Natural killer cell treated with Interleukin-12 subunit alpha and Interleukin-12 subunit beta and Interleukin-15 and Interleukin-18, amount 100 ng/mL, for 72 hours (primary cell): ENCODE measurements at places on chromosomes 6 and 20. TPM values are rescaled to one million over a fixed set of nuclear protein-coding genes. Genes with fewer than 3 reads are reported as not detected.

Gene PAK5
- total RNA-seq, result not detected

- no peak for DNase-seq
Observed at GRCh38 chr6:90144396-90144795, 152.2 kb downstream of the BACH2 start.

GRCh38 chr20:22353586-22353985, 230.8 kb downstream of the FOXA2 start:
- no peak for DNase-seq

- DNase-seq, result no peak
Observed at GRCh38 chr20:40636486-40636885, 52.5 kb downstream of the MAFB start.

DNA sequence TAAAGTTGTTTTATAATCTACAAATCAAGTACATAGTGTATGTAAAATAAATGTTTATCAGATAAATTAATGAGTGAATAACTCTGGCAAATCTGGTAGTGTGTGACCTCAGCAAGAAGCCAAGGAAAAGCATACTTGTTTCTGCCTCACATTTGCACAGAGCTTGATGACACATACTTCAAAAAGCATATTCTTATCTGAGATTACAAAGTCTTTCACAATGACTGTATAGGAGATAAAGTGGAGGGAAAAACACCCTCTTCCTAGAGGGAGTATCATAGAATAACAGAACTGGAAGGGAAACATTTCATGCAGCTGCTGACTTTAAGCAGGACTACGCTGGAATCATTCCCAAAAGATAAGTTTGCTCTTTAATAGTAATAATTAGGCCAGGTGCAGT, 28.1 kb upstream of the AKAP7 start:
- no peak for DNase-seq
